ENCODE measurements at places on chromosomes 5 and 9. TPM values are rescaled to one million over a fixed set of nuclear protein-coding genes. Genes with fewer than 3 reads are reported as not detected.
A peak's percentile ranks its signal among the peaks of the same experiment; 100 is the strongest.

Gene ARL14EPL
- total RNA-seq: not detected

DNA sequence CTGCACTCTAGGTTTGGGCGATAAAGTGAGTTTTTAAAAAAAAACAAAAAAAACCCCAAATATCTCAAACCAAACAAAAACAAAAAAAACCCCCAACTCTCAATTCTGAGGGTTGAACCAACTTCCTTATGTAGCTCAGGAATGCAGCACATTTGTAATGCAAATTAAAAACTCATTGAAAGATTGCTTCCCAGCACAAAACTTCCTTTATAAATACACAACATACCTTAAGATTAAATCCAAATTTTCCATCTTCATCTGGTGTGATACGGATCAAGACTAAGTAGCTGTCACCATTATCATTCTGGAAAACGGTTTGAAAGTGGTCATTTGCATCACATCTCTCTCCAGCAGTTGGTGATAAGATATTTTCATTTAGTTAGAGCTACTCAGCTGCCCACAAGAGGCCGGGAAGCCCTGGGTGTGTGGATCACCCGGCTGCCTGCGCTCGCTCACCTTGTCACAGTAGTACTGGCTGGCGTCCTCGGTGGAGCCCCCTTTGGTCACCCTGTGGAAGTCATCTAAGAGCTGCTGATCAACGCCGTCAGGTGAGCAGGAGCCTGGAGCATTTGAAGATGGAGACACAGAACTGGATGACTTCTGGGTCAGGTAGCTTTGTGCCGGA is 88.2 kb downstream of the PTPN3 start:
- no peaks in the 10 kb centered on the region for H3K36me3 ChIP-seq
- peak; percentile 42 for DNase-seq
- H3K4me3 ChIP-seq: no peak overlapping the region

Gene BTNL8
- total RNA-seq: not detected

DNA sequence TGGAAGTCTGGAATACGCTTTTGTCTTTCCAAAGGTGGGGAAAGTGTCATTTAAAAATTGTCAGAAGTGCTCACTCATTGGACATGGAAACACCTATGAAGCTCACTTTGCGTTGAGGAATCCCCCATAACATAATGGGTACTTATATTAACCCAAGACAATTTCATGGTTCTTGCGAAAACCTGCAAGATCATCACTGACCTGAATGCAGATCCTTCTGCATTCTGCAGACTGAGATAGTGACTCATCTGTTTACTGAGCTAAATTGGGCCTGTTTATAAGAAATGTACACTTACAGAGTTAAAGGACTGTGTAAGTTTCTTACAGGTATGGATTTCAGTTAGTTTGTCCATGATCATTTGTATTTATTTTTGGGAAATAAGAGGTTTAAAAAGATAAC is 153.0 kb downstream of the HMHB1 start:
- DNase-seq: no peak
- no peak overlapping the region for H3K27ac ChIP-seq
- no peaks in the 10 kb centered on the region for H3K27me3 ChIP-seq
- no peaks in the 10 kb centered on the region for H3K4me1 ChIP-seq

GRCh38 chr9:136086951-136087740 is 7.9 kb downstream of the NACC2 start:
- no peak overlapping the region for H3K4me3 ChIP-seq
- no peaks in the 10 kb centered on the region for H3K27me3 ChIP-seq
- peak; percentile 1 for DNase-seq
- H3K4me1 ChIP-seq: peaks cover 12% of the 10 kb centered on the region
- no peaks in the 10 kb centered on the region for H3K36me3 ChIP-seq
- H3K27ac ChIP-seq: no peak overlapping the region

Gene SH2D3C
- total RNA-seq: 30.3 TPM

DNA sequence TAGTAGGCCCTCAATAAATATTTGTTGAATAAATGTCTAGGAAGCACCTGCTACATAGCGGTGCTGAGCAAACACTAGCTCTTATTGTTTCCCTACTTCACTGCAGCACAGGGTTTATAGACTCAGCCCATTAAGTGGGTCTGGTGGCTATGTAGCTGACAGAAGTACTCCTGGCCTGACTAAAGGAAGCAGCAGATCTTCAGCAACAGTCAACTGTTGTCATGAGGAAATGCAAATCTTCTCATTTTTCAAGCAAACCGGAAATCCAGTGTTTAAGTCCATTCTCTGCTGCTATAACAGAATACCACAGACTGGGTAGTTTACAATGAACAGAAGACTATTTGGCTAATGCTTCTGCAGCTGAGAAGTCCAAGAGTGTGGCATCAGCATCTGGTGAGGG is 2.8 kb upstream of the TEX10 start:
- H3K36me3 ChIP-seq: peaks cover 32% of the 10 kb centered on the region
- peaks cover 25% of the 10 kb centered on the region for H3K4me1 ChIP-seq
- H3K27me3 ChIP-seq: no peaks in the 10 kb centered on the region
- DNase-seq: no peak
- H3K27ac ChIP-seq: no peak overlapping the region

Gene CNTNAP3B
- total RNA-seq: not detected

Gene PAX5
- 1.1 TPM for total RNA-seq

Gene PHF24
- 0.11 TPM for total RNA-seq

Gene SPINK6
- not detected for total RNA-seq

Gene S1PR3
- 0.36 TPM for total RNA-seq

GRCh38 chr5:173472164-173472563 is 143.9 kb upstream of the STC2 start:
- no peaks in the 10 kb centered on the region for H3K4me1 ChIP-seq
- peaks cover 4% of the 10 kb centered on the region for H3K27me3 ChIP-seq
- no peak for DNase-seq
- no peak overlapping the region for H3K27ac ChIP-seq
- H3K4me3 ChIP-seq: no peak overlapping the region

DNA sequence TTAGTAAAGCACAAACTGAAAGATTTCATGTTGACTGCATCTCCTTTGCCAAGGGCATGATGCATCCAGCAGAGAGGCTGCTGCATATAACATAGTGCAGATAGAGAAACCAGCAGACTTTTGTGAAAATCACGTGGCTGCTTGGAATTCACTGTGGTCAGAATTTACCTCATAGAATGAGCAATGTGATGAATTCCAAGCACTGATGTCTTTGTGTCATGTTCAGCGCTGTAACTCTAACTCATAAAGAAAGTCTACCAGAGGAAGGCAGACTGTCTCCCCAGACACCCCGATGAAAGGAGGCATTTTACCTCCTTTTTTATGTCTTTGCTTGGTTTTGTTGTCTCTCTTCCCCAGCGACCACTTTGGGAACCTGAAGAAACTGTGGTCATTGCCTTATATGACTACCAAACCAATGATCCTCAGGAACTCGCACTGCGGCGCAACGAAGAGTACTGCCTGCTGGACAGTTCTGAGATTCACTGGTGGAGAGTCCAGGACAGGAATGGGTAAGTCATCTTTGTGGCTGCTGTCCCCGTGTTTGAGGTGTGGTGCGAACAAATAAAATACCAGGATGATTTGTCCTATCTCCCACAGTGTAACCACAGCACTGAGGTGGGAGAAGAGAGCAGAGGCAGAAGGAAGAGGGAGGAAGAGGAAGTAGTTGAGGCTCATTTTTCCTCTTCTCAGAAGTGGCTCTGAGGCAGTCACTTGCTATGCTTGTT is 42.0 kb downstream of the ITK start:
- H3K27me3 ChIP-seq: no peaks in the 10 kb centered on the region
- H3K4me1 ChIP-seq: peaks cover 76% of the 10 kb centered on the region
- DNase-seq: peak; percentile 88

DNA sequence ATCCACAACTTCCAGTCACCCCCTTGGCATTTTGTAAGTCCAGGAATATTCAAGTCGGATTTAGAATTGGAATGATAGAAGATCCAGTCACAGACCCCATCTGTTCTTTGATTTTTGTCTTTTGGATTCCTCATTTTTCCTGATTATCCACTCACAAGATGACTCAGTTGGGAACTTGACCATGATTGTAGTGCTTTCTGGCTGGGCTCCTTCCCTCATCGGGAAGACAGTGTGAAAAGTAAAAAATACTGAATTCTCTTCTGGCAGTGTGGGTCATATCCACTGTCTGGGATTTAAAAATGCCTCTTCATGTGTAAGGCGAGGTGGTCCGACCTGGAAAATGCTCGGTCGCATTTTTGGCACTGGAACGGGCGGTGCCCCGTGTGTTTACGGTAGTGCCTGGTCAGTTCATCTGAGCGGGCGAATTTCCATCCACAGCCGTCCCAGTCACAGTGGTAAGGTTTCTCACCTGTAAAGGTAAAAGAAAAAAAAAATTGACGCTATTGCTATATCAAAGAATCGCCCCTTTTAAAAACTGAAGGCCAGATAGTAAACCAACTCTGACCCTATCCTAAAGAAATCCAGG is 4.0 kb downstream of the KLF4 start:
- peaks cover 42% of the 10 kb centered on the region for H3K27me3 ChIP-seq
- no peak overlapping the region for H3K27ac ChIP-seq
- H3K36me3 ChIP-seq: no peaks in the 10 kb centered on the region
- H3K4me1 ChIP-seq: peaks cover 6% of the 10 kb centered on the region
- H3K4me3 ChIP-seq: no peak overlapping the region

DNA sequence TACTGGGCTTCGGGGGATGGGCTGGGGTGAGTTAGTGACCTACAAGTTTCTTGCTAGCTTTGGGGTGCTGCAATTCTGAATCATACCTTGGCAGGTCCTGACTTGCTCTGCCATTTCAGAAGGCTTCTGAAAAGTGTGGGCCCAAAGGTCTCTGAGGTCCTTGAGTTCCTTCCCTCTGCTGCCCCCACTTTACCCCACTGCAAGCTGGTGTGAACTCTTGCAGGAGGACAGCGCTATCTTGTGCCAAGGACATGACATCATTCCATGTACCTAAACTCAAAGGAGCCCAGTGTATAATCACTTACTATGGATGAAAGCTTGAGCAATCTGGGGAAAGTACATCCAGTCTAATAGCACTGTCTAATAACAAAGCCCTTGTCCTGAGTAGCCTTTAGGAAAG is 157.4 kb downstream of the RMI1 start:
- no peak for DNase-seq
- H3K4me1 ChIP-seq: peaks cover 8% of the 10 kb centered on the region
- H3K4me3 ChIP-seq: no peak overlapping the region
- H3K36me3 ChIP-seq: no peaks in the 10 kb centered on the region
- H3K27ac ChIP-seq: no peak overlapping the region
- peaks cover 37% of the 10 kb centered on the region for H3K27me3 ChIP-seq

DNA sequence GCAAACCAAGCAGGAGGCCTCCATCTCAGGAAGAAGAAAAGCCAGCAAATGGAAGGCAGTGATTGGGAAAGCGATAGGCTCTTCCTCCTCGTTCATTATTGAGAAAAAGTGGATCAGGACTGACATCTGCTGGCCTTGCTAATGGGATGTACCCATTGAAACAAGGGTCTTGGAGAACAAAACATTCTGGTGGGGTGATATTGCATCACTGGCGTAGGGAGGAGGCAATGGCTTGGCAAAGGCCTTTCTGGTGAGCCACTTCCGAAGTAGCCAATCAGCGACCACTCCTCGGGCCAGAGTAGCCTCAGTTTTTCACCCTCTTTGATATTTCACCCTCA is 86.7 kb upstream of the NFIB start:
- H3K4me1 ChIP-seq: no peaks in the 10 kb centered on the region
- no peaks in the 10 kb centered on the region for H3K27me3 ChIP-seq
- H3K4me3 ChIP-seq: no peak overlapping the region
- H3K27ac ChIP-seq: no peak overlapping the region
- DNase-seq: no peak

Gene GCNT4
- 2.4 TPM for total RNA-seq

GRCh38 chr9:69178583-69179011 is 4.5 kb downstream of the TJP2 start:
- DNase-seq: no peak
- H3K27me3 ChIP-seq: peaks cover 14% of the 10 kb centered on the region
- no peak overlapping the region for H3K4me3 ChIP-seq
- H3K36me3 ChIP-seq: no peaks in the 10 kb centered on the region
- H3K27ac ChIP-seq: no peak overlapping the region
- H3K4me1 ChIP-seq: peaks cover 41% of the 10 kb centered on the region

Gene SMC2
- 66.4 TPM for total RNA-seq

Data from activated CD8-positive, alpha-beta T cell treated with anti-CD3 and anti-CD28 coated beads for 36 hours (primary cell).